ENCODE measurements at places on chromosomes 11 and 22. TPM values are rescaled to one million over a fixed set of nuclear protein-coding genes. Genes with fewer than 3 reads are reported as not detected.
A peak's percentile ranks its signal among the peaks of the same experiment; 100 is the strongest.

SCUBE1 gene
- 0.60 TPM for polyA plus RNA-seq

GRCh38 chr11:29527391-29527936 is 489.4 kb downstream of the KCNA4 start:
- peak; percentile 18 for DNase-seq

GRCh38 chr22:24427500-24428164 is at the start of gene ADORA2A:
ADORA2A (plus strand) TSS chr22:24427599; CDS start chr22:24433405, 5,806 bp downstream.
- DNase-seq, result no peak

DNA sequence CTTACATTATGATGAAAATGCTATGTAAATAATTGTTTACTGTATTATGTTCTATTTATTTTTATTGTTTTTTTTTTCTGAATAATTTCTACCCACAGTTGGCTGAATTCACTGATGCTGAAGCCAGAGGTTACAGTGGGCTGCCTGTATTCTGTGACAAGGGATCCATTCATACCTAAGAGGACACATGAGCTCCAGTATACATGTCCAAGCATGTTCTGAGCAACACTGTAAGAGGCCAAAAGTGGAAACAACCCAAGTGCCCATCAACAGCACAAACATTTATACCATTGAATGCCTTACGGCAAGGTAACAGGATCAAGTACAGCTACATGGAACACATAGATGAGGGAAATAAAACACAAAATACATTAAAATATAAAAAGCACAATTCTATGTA is 1.4 kb upstream of the SRSF8 start:
- no peak for DNase-seq

DNA sequence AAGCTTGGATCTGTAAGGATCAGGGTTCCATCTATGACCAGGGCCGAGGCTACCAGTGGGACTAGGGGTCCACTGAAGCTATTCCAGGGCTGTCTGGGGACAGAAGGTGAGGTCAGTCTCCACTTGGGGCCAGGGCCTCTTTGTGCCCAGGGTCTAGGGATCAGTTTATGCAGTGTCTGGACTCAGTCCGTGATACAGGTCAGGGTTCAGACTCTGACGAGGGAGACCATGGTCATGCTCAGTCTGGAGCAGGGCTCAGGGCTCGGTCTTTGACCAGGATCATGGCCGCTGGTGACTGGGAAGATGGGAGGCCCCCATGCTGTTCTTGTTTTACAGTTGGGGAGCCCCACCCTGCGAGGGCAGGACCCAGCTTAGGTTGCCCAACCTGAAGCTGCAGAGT is 11.8 kb downstream of the TSSC4 start:
- no peak for DNase-seq

DNA sequence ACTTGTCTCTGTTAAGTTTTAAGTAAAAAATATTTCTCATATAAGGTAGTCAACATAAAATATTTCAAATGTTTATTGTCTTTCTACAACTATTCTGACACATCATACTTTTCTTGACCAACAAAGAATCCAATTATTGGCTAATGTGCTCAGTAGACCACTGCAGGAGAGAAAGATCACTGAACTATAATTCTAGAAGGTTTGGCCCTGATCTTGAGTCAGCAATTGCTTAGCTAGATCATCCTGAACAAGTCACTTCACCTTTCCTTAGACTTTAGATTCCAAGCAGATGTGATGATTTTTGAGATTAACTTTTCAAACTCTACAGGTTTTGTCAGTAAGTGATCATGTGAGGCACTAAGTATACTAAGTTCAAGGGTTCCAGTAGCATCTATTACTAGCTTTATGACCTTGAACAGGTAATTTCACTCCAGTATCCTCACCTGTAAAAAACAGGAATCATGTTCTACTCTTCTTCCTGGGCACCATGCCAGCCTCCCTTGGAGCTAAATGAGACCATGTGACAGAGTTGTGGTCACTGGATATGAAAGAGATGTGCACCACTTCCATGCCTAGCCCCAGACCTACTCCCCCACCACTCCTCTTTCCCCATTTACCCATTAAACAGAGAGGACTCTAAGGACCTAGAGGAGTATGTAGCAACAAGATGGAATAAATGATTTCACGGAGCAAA is 17.3 kb downstream of the PGM2L1 start:
- no peak for DNase-seq

DNA sequence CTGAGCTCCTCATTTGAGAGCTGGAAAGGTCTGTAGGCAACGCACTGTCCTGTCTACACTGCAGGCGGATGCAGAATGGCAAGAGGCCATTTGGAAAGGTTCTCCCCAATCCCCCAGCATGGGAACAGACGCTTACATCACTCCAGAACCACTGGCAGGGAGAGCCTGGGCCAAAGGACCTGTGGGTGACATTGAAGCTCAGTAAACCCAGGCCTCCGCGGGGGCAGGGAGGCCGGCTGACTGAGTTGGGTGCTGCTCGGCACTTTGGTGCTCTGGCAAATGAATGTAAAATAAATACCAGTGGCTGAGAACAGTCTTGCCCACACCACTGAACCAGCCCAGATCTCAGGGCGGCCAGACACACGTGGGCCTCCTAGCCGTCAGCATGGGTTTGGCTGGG is 22.4 kb downstream of the TOM1 start:
- no peak for DNase-seq

Measured in muscle of back (tissue), 13 donors.